ENCODE measurements at places on chromosomes 6 and 20.

DNA sequence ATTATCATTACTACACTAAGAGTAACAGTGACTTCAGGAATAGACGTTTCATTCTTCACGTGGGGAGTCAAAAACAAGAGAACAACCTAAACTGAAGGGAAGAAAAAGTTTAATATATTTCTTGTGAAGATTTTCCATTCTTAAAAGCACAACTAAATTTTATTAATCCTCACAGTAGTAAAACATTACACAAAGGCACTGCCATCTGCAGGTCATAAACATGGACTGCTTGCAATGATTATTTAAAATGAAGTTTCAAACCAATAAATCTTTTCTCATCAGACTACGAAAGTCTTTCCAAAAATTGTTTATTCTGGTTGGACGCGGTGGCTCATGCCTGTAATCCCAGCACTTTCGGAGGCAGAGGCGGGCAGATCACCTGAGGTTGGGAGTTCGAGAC is 2.6 kb downstream of the NCOA5 start:
- DNase-seq: peak; percentile 47

- no peak for DNase-seq
Observed at GRCh38 chr20:50036703-50037102, 53.9 kb downstream of the SNAI1 start.

DNA sequence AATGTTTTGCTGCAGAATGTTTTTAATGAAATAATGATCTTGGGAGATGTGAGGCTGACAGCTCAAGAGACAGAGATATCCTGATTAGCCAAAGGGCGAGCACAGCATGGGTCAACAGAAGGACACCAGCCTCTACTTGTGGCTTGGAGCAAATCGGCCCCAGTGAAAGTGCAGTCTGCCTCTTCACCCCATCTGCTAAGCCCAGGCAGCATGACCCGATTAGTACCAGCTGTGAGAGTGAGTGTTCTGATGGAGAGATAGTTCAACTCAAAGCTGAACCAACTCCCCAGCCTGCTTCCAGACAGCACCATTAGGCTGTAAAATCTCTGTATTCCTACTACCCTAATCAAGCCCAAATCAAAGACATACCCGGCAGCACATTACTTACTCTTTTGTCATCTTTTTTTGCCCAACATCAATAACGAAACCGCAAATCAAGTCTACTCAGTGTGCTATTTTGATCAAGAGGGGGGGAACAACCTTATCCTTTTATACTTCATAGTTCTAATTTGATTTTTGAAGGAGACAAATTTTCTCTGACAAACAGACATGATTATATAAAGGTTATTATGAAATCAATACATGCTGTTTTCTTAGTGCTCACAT is 514.1 kb upstream of the NRSN1 start:
- DNase-seq: peak; percentile 69

DNA sequence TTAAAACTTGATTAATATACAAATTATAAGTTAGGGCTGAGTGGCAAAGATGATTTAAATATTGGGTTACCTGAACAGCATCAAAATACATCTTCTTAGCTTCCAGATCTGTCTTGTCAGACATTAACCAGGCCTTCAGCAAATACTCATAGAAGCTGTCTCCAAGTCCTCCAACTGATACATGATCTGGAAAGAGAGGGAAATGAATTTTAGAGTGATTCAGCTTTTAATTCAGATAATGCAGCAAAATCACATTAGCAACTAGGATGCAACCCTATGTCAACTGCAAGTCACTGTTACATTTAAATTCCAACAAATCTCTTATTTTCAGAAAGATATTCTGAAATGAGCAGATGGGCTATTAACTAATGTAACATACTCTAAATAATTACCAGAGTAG is 115.2 kb upstream of the FAM184A start:
- DNase-seq: no peak

GRCh38 chr6:14454473-14454775 is 336.9 kb downstream of the CD83 start:
- DNase-seq: no peak

DNA sequence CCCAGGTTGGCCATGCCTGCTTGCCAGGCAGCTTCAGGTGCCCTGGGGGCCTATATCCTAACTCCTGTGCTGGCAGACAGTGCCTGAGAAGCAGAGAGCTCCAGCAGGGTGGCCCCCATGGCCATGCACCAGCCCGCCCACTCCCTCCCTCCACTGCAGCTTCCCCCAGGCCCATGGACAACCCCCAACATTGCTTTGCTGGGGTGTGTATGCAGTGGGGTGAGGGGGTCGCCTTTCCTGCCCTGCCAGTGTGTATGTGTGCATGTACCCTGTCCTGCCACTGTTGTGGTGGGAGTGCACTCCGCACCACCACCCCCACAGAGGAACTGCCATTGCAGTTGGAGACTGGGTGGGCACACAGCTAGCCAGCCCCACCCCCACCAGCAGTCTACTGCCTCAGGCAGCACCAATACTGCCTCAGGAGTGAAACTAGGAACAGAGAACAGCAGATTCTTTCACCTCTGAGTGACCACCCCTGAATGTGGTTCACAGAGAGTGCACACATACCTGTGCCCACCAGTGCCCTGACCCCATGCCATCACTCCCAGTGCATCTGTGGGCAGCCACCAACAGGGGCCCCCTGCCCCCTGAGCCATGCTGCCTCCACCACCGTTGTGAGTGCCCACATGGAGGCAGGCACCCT is 151.1 kb downstream of the LRRC1 start:
- no peak for DNase-seq

GRCh38 chr6:23713211-23713610 is 412.8 kb upstream of the NRSN1 start:
- no peak for DNase-seq

GRCh38 chr20:57998276-57998675 is 230.2 kb downstream of the ANKRD60 start:
- no peak for DNase-seq

DNA sequence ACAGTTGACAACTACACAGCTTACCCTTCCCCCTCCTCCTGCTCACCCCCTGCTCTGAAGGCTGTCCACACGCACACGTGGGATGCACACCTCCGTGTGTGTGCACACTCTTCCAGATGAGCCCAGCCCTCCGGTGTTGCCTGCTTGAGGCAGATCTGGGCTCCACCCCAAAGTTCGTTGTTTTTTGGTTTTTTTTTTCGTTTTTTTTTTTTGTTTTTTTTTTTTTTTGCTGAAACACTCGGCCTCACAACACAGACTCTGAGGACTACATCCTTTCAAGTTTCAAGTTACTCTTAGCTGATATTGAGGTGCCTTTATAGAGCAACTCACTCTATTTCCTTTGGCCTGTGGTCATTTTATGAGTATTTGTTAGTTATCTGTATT is 88.2 kb downstream of the RREB1 start:
- no peak for DNase-seq

- no peak for DNase-seq
Observed at GRCh38 chr20:59139998-59140397, 23.6 kb upstream of the ZNF831 start.

DNA sequence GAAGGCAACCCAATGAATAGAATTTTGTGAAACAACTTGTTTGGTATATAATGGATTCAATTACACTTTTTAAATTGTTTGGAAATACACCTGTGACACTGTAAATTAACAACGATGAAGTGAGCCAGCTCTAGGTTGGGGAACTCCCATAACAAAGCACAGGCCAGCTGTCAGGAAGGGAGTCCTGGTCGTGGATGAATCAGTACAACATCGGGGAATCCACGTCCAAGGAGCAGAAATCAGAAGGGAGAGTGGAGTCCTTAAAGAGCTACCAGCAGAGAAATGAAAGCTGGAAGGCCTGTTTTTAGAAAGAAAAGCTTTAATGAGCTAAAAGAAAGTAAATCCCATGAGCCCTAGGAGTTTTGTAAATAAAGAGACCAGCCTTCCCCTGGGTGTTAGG is 223.1 kb upstream of the SLC35B3 start:
- peak; percentile 16 for DNase-seq

DNA sequence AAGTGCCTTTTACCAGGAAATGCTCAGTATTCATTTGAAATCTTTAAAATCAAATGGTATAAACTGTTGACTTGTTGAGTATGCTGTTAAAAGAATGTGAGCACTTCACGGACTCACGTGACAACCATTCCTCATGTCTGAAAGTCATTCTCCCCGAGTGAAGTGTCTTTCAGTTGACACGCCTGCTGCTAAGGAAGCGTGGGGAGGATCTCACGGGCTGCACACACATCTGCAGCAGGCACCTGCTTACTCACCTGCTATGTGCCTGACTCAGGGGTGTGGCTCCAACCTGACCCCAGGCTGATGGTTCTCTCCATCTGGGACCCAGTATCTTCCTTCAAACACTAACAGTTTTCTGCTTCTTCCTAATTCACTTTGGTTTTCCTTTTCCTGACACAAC is 32.7 kb downstream of the WDR27 start:
- DNase-seq: no peak

DNA sequence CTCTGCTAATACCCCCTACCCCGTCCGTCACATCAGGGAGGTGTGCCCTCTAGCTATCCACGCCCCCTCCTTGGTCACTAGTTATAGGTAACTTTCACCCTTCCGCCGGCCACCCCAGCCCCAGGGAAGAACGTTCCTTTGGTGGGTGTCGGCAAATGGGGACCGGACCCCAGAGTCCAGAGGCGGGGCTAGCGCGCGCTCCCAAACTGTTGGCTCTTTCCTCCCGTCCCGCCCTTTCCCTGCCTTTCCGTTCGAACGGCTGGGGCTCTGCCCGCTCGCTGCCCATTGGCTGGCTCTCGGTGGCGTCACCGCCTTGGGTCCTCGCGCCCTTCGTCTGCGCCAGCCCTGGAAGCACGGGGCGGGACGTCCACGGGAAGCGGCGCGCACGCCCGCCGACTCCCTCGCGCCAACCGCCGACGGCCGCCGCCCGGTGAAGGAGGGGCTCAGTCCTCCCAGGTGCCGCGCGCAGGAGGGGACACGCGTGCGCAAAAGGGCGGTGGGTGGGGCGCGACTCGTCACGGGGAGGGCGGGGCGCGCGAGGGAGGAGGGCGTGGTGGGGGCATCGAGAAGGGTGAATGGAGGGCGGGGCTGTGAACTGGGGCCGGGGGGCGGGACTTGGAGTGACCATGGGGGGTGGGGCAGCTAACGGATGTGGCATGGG is 634 bp upstream of the PHF1 start:
- peak; percentile 99 for DNase-seq

DNA sequence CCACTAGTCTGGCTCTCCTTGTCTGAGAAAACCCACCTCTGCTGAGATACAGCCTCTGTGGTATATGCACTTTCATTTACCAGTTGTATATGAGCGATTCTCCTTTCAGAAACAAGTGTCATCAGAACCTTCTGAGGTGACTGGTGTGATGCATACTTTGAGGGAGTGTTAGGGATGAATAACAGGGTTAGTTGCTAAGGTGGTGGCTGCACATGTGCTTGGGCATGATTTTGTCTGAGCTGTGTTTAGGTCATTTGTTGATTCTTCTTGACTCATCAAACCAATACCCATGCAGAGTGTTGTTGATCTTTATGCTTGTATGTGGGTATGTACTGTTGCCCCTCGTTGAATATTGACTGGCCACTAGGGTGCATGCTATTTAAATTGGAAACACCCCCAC is 25.7 kb downstream of the DTD1 start:
- DNase-seq: no peak

DNA sequence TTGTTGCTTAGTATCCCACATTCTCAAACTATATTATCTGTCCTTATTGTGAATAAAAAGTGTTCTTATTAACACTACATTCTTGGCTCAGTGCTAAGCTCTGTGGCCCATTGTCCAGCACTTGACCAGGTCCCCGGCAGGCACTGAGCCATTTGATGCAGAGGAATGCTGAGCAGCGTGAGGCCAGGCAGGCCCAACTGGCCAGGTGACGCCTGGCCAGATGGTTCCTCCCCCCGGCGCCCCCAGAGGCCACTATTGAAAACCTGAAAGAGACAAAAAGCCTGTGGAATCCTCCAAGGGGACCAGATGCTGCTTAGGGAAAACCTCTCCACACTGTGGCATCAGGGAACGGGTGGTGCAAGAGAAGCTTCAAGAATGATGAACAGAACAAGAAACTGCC is 597.5 kb upstream of the JAG1 start:
- no peak for DNase-seq

DNA sequence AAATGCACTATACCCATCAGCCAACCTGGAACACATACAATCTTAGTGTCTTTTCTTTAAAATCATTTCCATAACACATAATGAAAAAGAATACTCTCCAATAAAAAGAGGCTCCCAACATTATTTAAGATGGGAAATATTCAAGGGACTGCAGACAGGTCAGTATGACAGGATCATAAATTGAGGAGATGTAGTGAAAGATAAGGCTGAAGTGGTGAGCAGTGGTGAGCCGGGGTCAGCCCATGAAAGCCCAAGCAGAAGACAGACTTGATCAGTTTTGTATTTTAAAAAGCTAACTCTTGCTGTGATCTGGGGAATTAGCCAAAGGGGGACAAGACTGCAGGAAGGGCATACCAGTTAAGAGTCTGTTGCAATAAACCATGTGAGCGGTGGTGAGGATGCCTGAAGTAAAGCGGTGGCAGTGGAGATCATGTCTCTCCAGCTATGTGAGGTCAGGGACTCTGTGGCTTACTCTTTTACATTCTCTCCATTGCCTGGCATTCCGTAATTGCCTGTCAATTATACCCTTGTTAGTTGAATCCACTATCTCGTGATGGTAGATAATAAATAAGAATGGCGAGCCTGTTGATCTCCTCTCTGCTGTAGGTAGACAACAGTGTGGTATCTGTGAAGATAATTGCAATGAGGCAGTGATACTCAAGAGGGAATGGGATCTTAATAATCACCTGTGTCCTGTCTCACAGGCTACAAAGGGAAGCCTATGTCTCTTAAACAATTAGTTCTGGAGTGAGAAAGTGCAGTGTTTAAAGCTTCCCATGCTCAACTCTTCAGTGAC is 97.4 kb downstream of the FILIP1 start:
- no peak for DNase-seq

DNA sequence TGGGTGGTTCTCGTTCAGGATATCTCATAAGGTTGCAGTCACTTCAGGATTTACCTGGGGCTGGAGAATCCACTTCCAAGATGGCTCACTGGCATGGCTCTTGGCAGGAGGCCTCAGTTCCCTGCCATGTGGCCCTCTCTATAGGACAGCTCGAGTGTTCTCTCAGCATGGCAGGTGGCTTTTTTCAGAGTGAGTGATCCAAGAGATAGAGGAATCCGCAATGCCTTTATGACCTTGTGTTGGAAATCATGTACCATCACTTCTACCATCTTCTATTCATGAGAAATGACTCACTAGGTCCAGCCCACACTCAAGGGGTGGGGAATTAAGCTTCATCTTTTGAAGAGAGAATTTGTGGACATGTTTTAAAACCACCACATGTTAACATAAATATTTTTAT is 37.8 kb downstream of the PPP1R16B start:
- no peak for DNase-seq

DNA sequence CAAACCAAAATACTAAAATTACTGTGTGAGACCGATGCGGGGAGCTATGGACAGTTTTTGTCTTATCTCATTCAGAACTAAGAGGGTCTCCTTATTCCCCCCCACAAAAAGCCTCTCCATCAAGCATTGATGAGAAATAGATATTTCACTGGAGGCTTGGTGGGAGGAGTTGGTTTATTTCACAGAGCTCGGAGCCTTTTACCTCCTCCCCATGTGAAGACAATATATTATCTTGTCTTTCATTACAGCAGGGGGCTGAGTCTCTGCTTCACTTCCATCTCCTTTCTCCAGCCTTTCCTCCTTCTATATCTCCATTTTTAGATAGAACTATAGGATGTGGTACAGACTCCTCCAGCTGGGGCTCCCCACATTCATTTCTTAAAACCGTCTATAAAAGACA is 29.9 kb upstream of the MRAP2 start:
- no peak for DNase-seq

GRCh38 chr6:159257846-159258245 is 88.6 kb downstream of the FNDC1 start:
- no peak for DNase-seq
